ENCODE measurements at places on chromosomes 2 and 18.

GRCh38 chr2:45721150-45721549, 69.7 kb downstream of the PRKCE start:
- DNase-seq: no peak

- DNase-seq: no peak
Observed at GRCh38 chr2:102434655-102435381, 11.9 kb downstream of the IL18RAP start.

DNA sequence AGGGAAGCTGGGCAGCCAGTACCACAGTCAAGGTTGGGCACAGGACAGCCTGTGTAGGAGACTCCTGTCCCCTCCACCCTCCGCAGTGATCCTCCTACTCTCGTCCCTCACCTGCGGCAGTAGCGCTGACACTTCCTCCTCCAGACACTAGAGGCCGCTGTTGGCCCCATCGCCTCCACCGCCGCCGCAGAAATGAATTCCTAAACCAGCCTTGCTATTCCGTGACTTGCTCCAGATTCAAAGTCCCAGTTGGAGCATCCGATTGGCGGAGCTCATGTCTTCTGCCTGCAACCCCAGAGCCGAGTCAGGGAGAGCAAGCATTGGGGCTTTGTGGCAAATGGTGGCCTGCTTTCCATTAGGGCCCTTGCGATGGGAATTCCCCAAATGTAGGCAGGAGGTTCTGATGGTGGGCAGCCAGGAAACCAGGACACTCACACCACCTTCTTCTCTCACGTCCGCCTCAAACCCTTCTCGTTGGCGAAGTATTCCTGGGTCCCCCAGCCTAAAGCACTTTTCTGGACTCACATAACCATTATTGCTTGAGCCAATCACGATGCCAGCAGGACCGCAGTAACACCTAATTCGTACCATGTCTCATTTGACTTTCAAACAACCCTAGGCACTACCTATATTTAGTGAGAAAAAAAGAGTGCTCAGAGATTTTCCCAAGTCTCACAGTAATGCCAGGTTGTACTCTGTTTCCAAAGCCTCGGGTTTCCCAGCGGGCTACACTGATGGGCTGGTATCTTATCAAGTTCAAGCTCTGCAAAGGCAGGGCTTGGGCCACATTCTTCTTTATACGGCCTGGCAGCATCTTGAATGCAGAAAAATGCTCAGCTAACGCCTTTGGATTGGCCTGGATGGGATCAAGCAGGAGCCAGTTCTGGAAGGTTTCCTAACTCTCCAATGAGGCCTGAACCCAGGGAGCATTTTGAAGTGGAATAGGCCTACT, 1.2 kb upstream of the DNAJB2 start:
- DNase-seq: peak; percentile 62

GRCh38 chr18:31064130-31064529, 21.6 kb upstream of the DSC3 start:
- DNase-seq: no peak

- no peak for DNase-seq
Observed at GRCh38 chr2:205527801-205528200, 154.5 kb upstream of the NRP2 start.

DNA sequence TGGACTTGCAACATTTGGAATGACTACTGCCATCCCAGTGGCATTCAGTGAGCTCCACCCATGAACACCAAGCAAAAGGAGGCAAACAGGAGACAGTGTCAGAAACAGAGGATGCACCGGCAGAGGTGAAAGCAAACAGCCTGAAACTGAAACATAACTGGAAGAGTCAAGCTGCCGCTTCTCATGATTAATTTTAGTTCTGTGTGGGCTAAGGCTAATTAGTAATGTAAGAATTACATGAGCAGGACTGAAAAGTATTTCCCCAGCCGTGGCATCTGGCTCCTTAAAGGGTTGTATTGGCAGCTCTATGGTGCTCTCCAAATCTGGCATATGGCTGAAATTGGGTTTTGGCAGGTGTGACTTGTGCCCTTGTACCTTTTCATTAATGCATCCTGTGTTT, 1108.1 kb downstream of the TSN start:
- DNase-seq: no peak

GRCh38 chr2:2325516-2325915, 5.6 kb downstream of the MYT1L start:
- no peak for DNase-seq

GRCh38 chr2:113896791-113897190, 6.9 kb downstream of the ACTR3 start:
- no peak for DNase-seq

GRCh38 chr18:12423820-12424219, 16.1 kb downstream of the PRELID3A start:
- no peak for DNase-seq

- no peak for DNase-seq
Observed at GRCh38 chr2:126154256-126154785, 501.6 kb upstream of the GYPC start.

- no peak for DNase-seq
Observed at GRCh38 chr2:161571051-161571429, 53.2 kb upstream of the SLC4A10 start.

- DNase-seq: no peak
Observed at GRCh38 chr2:64652231-64653108, 1.2 kb downstream of the SERTAD2 start.

- no peak for DNase-seq
Observed at GRCh38 chr2:219643084-219643473, 15.6 kb downstream of the SLC4A3 start.

GRCh38 chr2:104213758-104214157, 640.2 kb upstream of the POU3F3 start:
- DNase-seq: no peak

GRCh38 chr18:685438-685837, 27.0 kb downstream of the ENOSF1 start:
- DNase-seq: no peak

DNA sequence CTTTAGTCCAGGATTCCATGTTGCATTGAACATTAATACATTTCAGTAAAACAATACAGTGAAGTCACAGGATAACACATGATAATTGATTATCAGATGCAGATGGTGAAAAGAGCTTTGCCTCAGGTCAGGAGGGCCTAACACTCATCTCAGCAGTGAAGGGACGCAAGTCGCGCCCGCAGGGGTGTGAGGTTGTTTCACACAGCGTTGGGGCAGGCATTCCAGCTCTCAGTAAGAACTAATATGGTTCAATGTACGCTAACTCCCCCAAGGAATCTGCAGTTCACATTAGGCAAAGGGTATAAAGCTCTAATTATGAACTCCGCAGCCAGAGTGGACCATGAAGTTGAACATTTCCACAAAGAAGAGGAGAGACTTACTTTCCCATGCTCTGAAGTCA, 53.1 kb upstream of the ATL2 start:
- no peak for DNase-seq

GRCh38 chr18:30350263-30350662, 692.3 kb downstream of the DSC3 start:
- no peak for DNase-seq

GRCh38 chr2:43212931-43213330, 13.5 kb downstream of the ZFP36L2 start:
- DNase-seq: no peak

GRCh38 chr2:157414050-157414449, 29.8 kb downstream of the CYTIP start:
- no peak for DNase-seq

DNA sequence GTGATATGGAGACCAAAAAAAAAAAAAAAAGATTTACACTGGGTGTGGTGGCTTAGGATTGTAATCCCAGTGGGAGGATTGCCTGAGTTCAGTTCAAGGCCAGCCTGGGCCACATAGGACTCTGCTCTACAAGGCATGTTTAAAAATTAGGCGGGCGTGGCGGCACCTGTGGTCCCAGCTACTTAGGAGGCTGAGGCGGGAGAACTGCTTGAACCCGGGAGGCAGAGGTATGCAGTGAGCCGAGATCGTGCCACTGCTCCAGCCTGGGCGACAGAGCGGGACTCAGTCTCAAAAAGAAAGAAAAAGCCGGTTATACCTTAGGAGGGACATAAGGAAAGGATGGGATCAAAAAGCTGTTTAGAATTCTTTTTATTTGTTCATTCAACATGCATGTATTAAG, 707 bp upstream of the SPDYA start:
- DNase-seq: no peak

- no peak for DNase-seq
Observed at GRCh38 chr18:75343389-75343788, 84.1 kb downstream of the SMIM21 start.

DNA sequence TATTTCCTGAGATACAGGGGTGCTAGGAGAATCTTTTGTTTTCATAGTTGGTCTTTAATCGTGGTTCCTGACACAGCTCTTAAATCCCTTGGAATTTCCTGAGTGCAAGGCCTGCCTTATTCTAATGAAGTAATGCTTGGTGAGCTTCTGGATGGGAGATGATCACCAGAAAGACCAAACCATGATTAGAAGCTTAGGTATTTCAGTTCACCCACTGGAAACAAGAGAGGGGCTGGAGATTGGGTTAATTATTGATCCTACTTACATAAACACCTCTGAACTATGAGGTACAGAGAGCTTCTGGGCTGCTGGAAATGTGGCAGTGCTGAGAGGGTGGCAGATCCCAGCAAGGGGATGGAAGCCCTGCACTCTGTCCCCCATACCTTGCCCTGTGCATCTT, 406.8 kb downstream of the THSD7B start:
- DNase-seq: no peak

- DNase-seq: no peak
Observed at GRCh38 chr2:239377591-239377990, 23.2 kb downstream of the HDAC4 start.

- no peak for DNase-seq
Observed at GRCh38 chr2:230891064-230891463, 26.3 kb downstream of the ITM2C start.

DNA sequence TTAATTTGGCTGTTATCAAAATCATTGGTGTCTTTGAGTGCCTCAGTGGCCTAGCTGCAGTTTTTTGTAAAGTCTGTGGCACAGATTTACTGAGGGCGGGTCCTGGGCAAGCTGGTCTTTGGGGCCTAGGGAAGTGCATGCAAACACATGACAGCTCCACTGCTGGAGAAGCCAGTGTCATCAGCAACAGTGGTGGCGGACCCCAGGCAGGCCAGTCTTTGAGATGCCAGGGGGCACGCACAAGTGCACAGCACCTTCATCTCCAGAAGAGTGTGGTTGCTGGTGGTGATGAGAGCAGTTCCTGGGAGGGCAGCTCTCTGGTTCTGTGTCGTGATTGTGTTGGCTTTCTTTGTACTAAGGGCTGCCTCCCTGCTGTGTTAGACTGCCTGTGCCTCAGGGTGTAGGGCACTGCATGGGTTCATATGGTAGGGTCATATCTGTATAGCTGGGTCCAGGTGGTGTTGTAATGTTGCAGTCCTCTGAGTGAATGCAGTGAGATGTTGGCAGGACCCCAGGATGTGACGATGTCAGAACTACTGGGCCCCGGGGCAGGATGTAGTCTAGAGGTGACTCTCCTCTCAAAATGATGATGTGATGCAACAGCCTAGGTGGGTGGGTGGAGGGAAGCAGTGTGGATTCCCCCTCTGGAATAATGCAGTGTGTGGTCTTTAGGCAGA, 646.7 kb upstream of the CDH2 start:
- DNase-seq: no peak

DNA sequence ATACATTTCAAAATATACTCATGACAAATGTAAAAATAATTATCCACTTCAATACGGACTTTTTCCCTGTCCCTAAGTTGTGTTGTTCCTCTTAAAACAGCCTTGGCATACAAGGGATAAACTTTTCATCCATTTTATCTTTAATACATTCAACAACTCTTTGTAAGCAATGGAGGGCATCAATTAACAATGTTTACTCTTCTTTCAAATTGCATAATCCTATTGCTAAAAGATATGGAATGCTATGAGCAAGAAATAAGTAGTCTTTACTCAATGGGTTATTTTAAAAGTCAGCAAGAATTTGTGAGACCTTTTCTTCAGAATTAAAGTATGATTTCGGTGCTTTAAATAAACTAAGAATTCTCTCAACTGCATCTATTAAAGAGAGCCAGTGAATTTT, 41.9 kb downstream of the SCN9A start:
- DNase-seq: no peak
